HT1080 (cell line): ENCODE measurements at places on chromosomes 5 and 9.

GRCh38 chr9:130336885-130337284 is 71.3 kb downstream of the HMCN2 start:
- no peak for DNase-seq

- DNase-seq, result no peak
Observed at GRCh38 chr5:144335561-144335960, 164.9 kb downstream of the KCTD16 start.

GRCh38 chr9:13550519-13550918 is 271.0 kb upstream of the MPDZ start:
- DNase-seq, result no peak

- DNase-seq, result no peak
Observed at GRCh38 chr9:124163760-124164255, 93.9 kb upstream of the NEK6 start.

GRCh38 chr9:111450124-111450523 is 34.1 kb downstream of the ECPAS start:
- no peak for DNase-seq

- DNase-seq, result peak; percentile 34
Observed at GRCh38 chr9:6305954-6306563, 22.1 kb upstream of the TPD52L3 start.

DNA sequence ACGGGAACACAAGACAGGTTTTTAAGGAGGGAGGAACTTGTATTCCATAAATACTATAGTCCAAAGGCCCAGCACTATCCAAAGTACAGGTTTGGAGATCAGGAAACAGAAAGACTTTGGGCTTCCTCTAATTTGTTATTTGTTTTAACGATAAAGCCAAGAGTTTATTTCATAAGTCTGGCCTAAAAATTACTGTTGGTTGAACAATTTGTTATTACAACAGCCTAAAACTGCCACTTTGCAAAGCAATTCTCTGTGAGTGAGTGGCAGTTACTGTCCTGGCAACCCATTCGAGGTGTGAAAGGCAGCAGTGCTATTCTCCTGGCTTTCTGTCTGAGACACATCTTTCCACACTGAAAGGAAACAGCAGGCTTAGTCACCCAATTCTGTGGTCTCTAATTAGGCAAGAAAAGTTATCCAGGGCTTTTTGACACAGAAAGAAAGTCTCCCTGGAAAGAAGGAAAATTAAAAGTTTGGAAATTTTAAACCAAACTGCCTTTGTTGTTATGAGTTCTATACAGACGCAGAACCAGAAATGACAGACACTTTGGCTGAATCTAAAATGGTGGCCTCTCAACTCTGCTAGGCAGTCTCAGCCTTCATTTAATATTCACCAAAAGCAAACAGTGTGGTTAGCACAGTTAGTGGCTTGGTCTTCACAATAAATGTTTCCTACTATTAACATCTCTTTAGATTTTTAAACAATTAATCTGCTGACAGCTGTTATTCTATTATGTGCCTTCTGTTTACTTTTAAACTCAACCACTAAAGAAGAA is 33.9 kb downstream of the PSMB7 start:
- DNase-seq, result peak; percentile 68

- no peak for DNase-seq
Observed at GRCh38 chr5:158724521-158725188, 375.1 kb downstream of the EBF1 start.

DNA sequence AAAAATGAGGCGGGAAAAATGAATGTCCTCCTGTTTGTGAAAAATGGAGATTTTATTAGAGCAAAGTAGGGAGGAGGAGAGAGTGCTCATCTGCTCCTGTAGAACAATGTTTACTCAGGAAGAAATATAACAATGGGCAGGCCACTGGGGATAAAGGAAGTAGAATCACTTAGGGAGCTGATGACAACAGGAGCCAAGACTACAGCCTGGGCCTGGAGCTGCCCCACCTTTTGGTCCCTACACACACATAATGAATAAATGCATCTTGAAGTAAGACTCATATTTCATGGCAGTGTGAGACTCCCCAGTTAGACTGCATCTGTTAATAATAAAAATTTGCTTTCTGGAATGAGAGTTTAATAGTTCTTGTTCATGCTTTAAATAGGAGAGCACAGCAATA is 1939.8 kb downstream of the EFNA5 start:
- DNase-seq, result no peak

DNA sequence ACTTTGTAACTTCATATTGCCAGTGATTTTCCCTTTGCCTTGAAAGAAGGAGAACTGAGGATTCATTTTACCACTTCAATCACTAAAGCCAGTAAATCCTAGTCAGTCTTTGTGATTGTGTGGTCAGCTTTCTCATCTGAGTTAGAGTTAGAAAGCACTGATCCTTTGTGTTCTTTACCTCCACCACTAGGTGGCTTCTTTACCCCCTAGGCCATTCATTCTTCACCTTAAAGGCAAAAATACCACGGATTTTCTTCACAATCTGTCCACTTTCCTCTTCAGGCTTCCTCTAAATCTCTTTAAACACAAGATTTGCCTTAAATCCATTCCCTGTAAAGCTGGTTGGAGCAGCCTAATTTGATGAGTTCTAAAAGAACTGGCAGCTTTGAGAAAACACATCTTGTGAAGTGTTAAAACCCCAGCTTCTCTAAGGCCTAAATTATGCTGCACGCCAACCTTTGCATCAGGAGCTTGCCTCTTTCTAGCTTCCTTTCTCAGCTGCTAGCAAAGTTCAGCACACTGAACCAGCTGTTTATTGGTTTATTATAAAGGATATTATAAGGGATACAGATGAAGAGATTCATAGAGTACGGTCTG is 20.4 kb downstream of the BDP1 start:
- peak; percentile 32 for DNase-seq

GRCh38 chr5:73120222-73121118 is at the start of gene TMEM171:
TMEM171 (plus strand) TSS chr5:73120575; CDS start chr5:73123374, 2,799 bp downstream.
- no peak for DNase-seq

DNA sequence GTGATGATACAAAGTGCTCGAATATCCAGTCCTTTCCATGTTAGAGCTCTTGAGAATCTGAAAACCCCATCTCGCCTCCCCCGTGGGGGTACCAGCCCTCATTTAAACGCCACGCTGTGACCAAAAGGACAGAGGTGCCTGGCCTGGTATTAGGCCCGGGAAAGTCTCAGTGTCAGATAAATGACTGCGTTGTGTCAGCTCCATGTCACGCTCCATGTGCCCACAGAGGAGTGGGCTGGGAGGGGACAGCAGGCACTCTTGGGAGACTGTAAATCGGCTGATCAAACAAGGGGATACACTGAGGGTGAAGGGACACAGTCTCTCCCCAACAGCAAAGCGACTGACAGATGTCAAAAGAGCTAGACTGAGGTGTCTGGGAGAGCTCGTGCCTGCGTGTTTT is 65.7 kb upstream of the ECM2 start:
- DNase-seq, result no peak

DNA sequence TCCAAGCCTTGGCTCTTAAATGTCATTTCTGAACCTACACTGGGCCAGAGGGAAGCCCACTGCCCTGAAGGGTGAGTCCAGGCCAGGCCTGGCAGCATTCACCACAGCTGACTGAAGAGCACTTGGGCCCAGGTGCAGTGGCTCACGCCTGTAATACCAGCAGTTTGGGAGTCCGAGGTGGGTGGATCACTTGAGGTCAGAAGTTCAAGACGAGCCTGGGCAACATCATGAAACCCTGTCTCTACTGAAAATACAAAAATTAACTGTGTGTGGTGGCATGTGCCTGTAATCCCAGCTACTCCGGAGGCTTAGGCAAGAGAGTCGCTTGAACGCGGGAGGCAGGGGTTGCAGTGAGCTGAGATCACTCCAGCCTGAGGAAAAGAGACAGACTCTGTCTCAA is 5.1 kb downstream of the CCIN start:
- no peak for DNase-seq

DNA sequence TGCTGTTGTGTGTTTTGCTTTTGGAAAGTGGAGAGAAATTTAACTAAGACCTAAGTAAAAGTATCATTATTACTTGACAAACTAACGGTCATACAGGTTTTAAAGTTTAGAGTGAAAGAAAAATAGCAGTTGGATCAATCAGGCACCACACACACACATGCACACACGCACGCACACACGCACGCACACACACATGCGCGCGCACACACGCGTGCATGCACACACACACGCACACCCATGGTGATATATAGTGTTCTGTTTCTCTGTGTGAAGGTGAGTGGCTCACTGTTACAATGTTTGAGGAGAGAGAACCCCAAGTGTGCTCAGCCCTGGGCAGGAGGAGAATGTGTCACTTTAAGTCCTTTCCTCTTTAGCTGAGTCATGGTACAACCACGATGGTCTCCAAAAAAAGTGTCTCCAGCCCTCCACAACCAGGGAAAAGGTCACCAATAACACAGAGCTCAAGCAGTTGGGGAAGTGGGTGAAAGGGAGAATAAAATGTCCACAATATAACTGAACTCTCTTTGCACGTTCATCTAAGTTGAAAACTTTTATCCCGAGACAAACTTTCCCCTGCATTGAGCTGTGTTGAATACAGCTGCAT is 3.2 kb downstream of the ZNF366 start:
- peak; percentile 74 for DNase-seq
